ENCODE measurements at places on chromosomes 5 and 9. TPM values are rescaled to one million over a fixed set of nuclear protein-coding genes. Genes with fewer than 3 reads are reported as not detected.
A peak's percentile ranks its signal among the peaks of the same experiment; 100 is the strongest.

DNA sequence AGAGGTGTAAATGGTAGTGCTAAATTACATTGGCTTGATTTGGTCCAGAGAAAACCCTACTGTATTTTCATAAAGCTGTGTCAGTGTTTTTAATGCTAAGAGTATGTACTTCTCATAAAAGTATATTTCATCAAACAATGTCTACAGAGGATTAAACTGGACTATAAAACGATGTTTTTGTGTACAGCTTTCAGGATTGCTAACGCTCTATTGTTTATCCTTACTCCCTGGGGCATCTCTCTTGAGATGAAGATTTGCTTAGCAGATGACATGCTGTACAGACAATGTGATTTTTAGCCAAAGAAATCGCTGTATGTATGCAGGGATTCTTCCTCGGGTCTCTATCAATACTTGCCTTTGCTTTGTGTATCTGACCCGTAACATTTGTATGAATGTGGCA, 216.0 kb downstream of the FBXL7 start:
- no peak overlapping the region for H3K4me3 ChIP-seq
- no peak for DNase-seq
- H3K4me1 ChIP-seq: peaks cover 10% of the 10 kb centered on the region
- no peak overlapping the region for H3K27ac ChIP-seq
- H3K27me3 ChIP-seq: no peaks in the 10 kb centered on the region
- no peaks in the 10 kb centered on the region for H3K36me3 ChIP-seq

DNA sequence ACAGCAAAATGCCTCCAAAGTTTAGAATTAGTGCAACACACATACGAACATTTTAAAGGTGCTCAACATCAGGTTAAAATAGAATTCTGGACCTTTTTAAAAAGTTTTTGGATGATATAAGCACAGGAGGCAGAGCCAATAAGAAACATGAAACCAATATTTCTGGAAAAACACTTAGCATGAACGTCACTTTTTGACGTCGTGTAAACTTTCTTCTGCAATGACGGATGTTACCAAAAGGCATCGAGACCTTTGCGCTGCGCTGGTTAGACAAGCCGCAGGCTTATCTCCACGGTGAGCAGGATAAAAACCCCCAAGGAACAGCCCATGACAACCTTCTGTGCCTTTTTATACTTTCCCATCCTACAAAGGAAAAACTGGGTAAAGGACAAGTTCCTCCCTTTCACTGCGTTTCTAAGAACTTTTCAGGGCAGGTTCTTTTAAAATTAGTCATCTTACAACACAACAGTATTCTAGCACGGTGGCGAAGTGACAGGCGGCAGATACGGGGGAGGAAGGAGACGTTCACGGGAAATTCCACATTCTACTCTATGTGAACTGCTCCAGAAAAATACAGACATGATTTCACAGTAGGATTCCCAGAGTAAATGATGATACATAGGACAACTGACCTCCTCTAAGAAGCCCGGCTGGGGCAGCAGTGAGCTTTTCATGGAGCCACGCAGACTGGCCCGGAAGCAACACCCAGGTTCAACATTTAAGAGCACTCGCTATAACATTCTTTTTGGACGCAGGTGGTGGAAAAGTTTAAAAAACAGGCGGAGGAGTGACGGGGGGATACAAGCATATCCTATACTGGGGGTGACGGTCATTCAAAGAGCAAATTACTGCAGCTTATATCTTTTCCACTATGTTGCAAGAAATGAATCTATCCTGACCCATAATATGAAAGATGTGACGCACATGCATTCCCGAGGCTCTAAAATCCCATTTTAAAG, 52.4 kb downstream of the USP20 start:
- H3K36me3 ChIP-seq: peaks cover 14% of the 10 kb centered on the region
- H3K27me3 ChIP-seq: no peaks in the 10 kb centered on the region
- no peak overlapping the region for H3K27ac ChIP-seq
- H3K4me1 ChIP-seq: peaks cover 11% of the 10 kb centered on the region
- H3K4me3 ChIP-seq: no peak overlapping the region

- no peak for DNase-seq
- peaks cover 11% of the 10 kb centered on the region for H3K4me1 ChIP-seq
Observed at GRCh38 chr5:60507687-60508086, 192.3 kb downstream of the DEPDC1B start.

HK3 gene
- not detected for total RNA-seq

SAXO1 gene
- total RNA-seq: 0.22 TPM

CA9 gene
- total RNA-seq: 0.31 TPM

PLAC8L1 gene
- total RNA-seq: 2.0 TPM

- H3K36me3 ChIP-seq: no peaks in the 10 kb centered on the region
- H3K27ac ChIP-seq: no peak overlapping the region
- H3K4me3 ChIP-seq: no peak overlapping the region
- peaks cover 1% of the 10 kb centered on the region for H3K4me1 ChIP-seq
Observed at GRCh38 chr5:178257650-178258049, 25.0 kb upstream of the PHYKPL start.

DNA sequence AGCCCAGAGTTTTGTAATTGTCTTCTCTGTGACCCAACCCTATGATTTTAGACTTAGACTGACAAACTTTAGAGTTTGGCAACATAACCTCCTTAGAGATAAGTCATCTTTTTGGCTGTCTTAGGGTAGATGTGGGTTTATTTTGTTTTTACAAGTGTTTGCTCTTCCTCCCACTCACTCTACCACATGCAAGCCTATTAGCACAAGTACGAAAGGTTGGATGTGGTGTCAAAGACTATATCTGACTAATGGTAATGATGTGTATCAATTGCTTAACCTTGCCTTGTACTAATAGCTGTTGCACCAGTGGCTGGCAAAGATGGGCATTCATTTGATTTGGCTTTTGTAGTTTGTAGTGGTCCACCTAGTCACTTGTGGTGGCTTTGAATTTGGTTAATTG, 46.5 kb downstream of the SLC25A46 start:
- H3K4me3 ChIP-seq: no peak overlapping the region
- no peaks in the 10 kb centered on the region for H3K27me3 ChIP-seq
- no peaks in the 10 kb centered on the region for H3K4me1 ChIP-seq
- no peaks in the 10 kb centered on the region for H3K36me3 ChIP-seq

GRCh38 chr9:96062031-96062430, 186.5 kb downstream of the ERCC6L2 start:
- H3K4me3 ChIP-seq: no peak overlapping the region
- H3K27ac ChIP-seq: no peak overlapping the region
- H3K36me3 ChIP-seq: no peaks in the 10 kb centered on the region
- peaks cover 16% of the 10 kb centered on the region for H3K27me3 ChIP-seq

- no peaks in the 10 kb centered on the region for H3K36me3 ChIP-seq
- H3K4me1 ChIP-seq: peaks cover 3% of the 10 kb centered on the region
- H3K27ac ChIP-seq: no peak overlapping the region
- H3K4me3 ChIP-seq: no peak overlapping the region
Observed at GRCh38 chr9:18857769-18858168, 175.2 kb downstream of the SAXO1 start.

DNA sequence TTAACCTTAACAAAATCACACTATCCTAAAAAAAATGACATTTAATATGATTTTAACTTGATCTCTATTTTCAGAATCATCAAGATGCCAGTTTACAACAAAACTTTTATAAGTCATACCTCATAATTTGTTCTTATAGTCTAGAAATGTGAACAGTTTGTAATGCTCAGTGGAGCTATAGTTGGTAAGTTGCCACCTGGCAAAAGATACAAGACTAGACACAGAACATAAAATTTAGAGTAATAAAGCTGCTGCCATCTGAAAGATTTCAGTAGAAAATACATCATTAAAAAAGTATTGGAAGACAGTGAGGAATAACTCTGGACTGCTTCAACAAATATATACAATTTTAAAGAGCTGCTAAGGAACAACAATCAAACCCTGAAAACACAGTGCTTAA, 233.8 kb downstream of the GABRG2 start:
- peaks cover 5% of the 10 kb centered on the region for H3K4me1 ChIP-seq
- no peak for DNase-seq
- H3K4me3 ChIP-seq: no peak overlapping the region
- H3K27ac ChIP-seq: no peak overlapping the region

- H3K4me1 ChIP-seq: peaks cover 52% of the 10 kb centered on the region
- DNase-seq: no peak
- H3K4me3 ChIP-seq: no peak overlapping the region
- H3K27ac ChIP-seq: peak overlapping the region; percentile 80
Observed at GRCh38 chr9:536597-537511, 304.6 kb upstream of the DMRT1 start.

DNA sequence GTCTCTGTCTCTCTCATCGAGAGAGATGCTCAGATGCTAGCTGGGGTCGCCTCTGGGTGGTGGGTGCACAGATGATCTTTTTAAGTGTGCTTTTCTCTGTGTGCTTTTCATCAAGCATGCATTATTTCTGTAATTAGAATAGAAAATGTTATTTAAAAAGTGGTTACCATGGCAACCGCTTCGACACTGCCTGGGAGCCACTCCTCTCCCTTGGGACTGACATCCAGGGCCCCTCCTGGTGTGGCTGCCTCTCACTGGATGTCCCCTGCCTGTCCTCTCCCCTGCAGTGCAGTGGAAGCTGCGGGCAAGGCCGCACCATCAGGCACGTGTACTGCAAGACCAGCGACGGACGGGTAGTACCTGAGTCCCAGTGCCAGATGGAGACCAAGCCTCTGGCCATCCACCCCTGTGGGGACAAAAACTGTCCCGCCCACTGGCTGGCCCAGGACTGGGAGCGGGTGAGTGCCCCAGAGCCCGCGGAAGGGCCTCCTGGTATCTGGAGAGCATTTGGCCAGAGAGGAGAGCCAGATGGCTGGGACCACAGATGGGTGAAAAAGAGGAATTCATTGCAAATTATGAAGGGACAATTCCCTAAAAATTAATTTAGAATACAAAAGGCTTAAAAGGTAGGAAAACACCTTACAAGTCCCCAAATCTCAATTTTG, 34.7 kb downstream of the ADAMTSL2 start:
- no peak overlapping the region for H3K27ac ChIP-seq
- H3K27me3 ChIP-seq: peaks cover 18% of the 10 kb centered on the region
- no peak overlapping the region for H3K4me3 ChIP-seq
- H3K4me1 ChIP-seq: no peaks in the 10 kb centered on the region
- no peak for DNase-seq
- no peaks in the 10 kb centered on the region for H3K36me3 ChIP-seq

ENG gene
- total RNA-seq: 0.91 TPM

- peaks cover 30% of the 10 kb centered on the region for H3K4me1 ChIP-seq
- H3K27ac ChIP-seq: no peak overlapping the region
- H3K4me3 ChIP-seq: no peak overlapping the region
- no peak for DNase-seq
- no peaks in the 10 kb centered on the region for H3K27me3 ChIP-seq
- peaks cover 3% of the 10 kb centered on the region for H3K36me3 ChIP-seq
Observed at GRCh38 chr5:54024466-54024865, 285.9 kb downstream of the ARL15 start.

NOXA1 gene
- 15.3 TPM for total RNA-seq

GRCh38 chr9:84615544-84615943, 54.0 kb upstream of the NTRK2 start:
- H3K27me3 ChIP-seq: no peaks in the 10 kb centered on the region
- no peak for DNase-seq
- H3K4me1 ChIP-seq: no peaks in the 10 kb centered on the region
- no peaks in the 10 kb centered on the region for H3K36me3 ChIP-seq
- H3K27ac ChIP-seq: no peak overlapping the region

DNA sequence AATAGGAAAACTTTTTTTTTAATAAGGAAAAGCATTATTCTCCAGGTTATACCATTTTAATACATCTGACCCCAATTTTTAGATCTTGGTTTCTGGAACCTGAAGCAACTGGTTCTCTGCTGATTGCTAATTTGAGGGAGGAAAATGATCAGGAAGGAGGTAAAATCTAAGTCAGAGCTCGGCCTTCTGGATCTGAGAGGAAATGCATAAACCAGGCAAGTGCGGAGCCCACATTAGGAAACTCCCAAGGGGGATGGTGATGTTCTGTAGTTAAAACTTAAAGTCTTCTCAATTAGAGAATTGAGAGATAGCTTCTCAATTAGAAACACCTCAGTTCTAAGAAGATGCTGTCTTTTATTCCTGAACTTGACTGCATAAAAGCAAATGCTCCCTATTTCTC, 113.5 kb downstream of the TSSK1B start:
- DNase-seq: no peak
- no peak overlapping the region for H3K27ac ChIP-seq
- H3K4me3 ChIP-seq: no peak overlapping the region

GRCh38 chr9:136318111-136318775, 9.1 kb upstream of the GPSM1 start:
- H3K27ac ChIP-seq: no peak overlapping the region
- no peaks in the 10 kb centered on the region for H3K4me1 ChIP-seq
- H3K36me3 ChIP-seq: no peaks in the 10 kb centered on the region
- no peak for DNase-seq

GRCh38 chr5:151757233-151758140, 944 bp downstream of the ATOX1 start:
- peak overlapping the region; percentile 89 for H3K27ac ChIP-seq
- peaks cover 29% of the 10 kb centered on the region for H3K4me1 ChIP-seq
- no peak for DNase-seq
- H3K36me3 ChIP-seq: peaks cover 5% of the 10 kb centered on the region
- no peaks in the 10 kb centered on the region for H3K27me3 ChIP-seq

DNA sequence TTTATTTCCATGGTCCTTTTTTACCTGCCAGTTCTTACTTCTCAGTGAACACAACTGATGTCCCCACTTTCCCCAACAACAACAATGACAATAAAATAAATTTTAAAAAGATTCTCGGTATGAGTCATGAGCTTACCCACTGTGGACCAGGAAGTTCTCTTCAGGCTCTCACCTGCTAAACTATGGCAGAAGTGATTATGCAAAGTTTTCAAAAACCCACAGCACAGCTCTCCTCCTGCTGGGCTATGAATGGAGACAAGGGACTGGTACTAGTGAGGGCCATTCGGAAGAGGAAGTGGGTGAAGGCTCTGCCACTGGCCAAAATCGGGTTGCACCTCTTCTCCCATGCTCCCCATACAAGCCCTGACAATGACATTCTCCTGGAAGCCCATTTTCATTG, 429.4 kb downstream of the PIK3R1 start:
- no peak overlapping the region for H3K4me3 ChIP-seq
- no peak overlapping the region for H3K27ac ChIP-seq
- H3K27me3 ChIP-seq: no peaks in the 10 kb centered on the region
- H3K36me3 ChIP-seq: no peaks in the 10 kb centered on the region
- DNase-seq: no peak
- peaks cover 19% of the 10 kb centered on the region for H3K4me1 ChIP-seq

- H3K4me3 ChIP-seq: no peak overlapping the region
- peaks cover 2% of the 10 kb centered on the region for H3K4me1 ChIP-seq
Observed at GRCh38 chr5:68428231-68428811, 212.8 kb downstream of the PIK3R1 start.

PLPP7 gene
- total RNA-seq: 3.6 TPM
